Fibroblast of skin of left quadriceps (primary cell): ENCODE measurements at places on chromosomes 6 and 20.

DNA sequence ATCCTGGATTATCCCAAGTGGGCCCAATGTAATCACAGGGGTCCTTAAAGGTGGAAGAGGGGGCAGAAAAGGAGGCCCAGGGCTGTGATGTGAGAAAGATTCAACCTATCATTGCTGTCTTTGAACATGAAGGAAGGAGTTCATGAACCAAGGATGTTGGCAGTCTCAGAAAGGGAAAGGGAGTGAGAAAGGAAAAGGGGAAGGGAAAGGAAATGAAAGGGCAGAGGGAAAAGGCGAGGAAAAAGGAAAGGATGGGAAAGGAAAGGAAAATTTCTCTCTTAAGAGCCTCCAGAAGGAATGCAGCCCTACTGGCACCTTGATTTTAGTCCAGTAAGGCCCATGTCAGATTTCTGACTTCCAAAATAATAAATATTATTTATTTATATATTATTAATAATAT is 687.8 kb downstream of the COL12A1 start:
- DNase-seq, result no peak

- DNase-seq, result no peak
Measured at GRCh38 chr6:97038437-97038836, 113.9 kb downstream of the KLHL32 start.

- no peak for DNase-seq
Measured at GRCh38 chr6:24974182-24975171, 38.7 kb upstream of the RIPOR2 start.

DNA sequence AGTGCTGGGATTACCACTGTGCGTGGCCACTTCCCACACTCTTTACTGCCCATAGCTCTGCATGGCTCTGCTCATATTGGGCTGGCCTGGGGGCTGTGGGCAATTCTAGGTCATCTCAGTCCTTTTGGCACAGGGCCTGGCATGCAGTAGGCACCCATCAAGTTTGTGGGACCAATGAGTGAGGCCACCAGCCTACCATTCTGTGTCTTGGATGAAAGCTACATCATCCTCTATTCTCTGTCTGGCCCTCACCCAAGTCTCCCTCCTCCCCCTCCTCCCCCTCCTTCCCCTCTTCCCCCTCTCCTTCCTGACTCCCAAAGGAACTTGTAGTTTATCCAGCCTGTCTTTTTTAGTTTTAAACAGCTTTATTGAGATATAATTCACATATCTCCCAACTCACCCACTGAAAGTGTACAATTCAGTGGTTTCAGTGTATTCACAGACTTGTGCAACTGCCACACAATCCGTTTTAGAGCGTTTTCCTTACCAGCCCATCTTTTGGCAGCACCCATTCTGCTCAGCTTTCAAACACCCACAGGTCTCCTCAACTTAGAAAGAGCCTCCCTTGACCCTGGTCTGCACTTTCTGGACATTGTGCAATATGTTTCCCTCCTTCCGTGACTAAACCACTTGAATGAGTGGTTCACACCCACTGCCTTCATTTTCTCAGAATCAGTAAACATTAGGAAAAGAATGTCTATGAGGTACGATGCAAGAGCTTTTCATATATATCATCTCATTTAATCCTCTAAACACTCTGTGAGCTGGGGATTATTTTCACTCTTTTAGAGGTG is 21.5 kb upstream of the MRPS18A start:
- DNase-seq, result no peak

DNA sequence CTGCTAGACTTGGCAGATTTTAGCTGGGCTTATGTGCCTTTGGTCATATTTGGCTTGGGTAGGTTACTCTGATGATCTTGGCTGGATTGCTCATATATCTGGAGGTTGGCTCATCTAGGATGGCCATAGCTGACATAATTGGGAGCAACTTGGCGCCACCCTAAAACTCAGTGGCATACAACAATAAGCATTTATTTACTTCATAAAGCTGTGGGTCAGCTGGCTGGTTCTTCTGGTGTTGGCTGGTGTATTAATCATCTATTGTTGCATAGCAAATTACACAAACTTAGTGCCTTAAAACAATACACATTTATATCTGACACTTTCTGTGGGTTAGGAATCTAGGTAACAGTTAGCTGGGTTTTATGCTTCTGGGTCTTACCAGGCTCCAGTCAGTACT is 297.3 kb upstream of the JAG1 start:
- DNase-seq, result no peak

DNA sequence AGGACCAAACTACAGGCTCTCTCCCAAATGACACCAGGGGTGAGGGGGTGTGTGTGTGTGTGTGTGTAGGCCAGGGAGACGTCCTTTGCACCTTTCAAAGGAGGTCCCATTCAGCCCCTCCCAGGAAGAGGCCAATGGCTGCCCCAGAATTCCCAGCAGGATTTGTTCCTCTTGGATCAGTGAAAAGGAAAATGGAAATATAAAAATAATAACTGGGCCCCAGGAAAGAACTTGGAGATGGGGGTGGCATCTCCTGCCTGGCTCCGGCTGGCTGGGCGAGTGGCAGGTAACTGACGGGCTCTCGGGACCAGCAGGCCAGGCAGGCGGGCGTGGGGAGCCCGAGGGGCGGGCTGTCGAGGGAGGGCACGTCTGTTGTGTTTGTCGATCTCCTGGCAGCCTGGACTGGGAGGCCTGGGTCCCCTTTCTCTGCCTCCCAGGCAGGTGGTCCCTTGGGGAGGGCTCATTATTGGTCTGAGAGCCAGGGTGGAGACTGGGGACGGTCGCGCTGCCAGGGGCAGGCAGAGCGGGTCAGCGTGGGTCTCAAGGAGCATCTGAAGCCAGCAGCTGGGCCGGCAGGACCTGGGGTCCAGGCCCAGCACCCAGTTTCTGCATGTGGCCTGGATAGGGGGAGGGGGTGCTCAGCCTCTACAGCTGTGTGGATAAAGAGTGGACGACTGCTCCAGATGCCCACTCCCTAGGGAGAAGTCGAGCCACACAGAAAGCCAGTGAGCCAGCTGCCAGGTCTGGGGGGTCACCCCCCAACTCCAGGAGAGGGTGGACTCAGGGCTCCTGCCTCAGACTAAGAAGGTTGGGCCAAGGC is 3.1 kb downstream of the NOL4L start:
- DNase-seq, result no peak

DNA sequence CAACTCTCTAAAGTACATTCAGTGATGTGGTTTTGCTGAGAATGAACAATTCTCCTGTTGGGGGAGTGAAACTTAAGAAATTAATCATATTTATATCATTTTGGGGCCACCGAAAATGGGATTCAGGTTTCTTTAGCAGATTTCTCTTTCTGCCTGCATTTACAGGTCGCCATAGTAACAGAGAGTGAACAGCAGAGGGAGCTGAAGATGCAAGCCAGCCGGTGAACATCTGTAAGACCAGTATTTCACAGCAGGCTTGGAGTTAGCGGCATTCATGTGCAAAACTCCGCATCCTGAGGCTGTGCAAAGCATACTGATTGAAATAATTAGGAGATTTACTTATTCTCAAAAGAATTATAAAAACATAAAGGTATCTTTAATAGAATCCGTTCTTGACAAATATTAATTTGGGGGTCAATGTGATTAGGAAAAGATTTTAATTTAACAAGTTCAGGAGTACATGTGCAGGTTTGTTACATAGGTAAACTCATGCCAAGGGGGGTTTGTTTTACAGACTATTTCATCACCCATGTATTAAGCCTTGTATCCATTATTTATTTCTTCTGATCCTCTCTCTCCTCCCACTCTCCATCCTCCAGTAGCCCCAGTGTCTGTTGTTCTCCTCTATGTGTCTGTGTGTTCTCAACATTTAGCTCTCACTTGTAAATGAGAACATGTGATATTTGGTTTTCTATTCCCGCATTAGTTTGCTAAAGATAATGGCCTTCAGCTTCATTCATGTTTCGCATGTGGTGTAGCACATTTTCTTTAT is 17.8 kb upstream of the HSF2 start:
- DNase-seq, result peak; percentile 34

DNA sequence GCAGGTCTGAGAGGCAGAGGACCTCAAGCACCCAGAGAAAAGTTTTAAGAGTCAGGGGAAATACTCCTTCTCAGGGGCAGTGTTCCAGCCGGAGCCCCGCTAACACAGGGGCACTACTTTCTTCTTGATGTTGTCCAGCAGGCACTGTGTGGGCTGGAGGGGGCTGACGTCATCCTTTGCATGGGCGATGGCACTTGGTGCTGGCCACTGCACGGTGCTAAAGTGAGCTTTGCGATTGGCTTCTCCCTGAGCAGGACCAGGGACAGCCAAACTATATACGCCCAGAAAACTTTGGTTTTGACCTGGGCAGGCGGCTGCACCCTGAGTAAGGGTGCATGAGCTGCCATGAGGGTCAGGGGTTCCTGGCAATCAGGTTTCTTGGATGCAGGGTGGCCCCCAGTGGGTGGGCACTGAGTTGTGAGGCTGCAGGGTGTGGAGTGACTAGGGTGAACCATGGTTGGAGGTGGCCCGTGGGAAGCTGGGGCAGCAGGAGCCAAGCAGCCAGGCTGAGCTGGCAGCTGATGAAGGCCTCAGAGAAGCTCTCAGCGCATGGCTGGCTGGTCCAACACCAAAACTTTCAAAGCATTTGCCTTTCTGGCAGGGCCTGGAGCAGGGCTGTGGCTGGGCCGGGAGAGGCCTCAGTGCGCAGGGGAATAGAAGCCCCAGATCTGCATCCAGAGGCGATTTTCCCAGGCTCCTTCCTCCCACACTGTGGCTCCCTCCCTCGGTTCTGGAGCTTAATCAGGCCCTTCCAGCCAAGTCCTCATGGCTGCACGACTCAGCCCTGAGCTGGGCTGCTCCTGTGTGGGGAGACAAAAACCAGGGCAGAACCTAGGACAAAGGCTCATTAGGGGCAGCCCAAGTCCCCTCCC is 18.3 kb downstream of the MRPS18A start:
- no peak for DNase-seq

DNA sequence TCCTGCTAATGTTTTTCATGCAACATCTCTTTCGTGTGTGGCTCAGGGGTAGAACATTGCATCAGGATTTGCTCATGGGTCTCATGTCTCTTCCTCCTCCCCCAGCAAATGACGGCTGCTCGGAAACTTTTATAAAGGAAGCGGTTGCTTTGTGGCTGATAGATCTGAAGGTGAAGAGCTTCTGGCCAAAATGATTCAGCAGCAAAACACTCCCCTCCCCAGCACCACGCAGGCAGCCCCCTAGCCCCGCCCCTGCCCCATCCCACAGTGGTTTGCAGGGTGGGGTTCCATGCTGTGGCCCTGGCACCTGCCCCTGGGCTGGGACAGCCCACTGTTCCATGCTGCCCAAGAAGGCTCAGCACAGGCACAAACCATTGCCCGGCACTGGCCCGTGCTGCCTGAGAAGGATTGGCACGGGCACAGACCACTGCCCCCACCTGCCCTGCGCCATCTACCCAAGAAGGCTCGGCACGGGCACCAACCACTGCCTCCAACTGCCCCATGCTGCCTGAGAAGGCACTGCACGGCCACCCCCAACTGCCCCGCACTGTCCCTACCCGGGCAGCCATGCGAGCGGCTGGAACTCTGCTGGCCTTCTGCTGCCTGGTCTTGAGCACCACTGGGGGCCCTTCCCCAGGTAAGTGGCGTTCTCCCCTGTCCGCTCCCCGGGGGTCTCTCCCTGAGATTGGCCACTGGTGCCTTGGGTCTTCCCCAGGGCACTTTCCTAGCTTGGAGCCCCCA is at the start of gene CST7:
Gene CST7 (plus strand): TSS at position 331 of the 741 bp plus-strand sequence. CDS start 237 bp downstream, at position 568.
- DNase-seq, result no peak

DNA sequence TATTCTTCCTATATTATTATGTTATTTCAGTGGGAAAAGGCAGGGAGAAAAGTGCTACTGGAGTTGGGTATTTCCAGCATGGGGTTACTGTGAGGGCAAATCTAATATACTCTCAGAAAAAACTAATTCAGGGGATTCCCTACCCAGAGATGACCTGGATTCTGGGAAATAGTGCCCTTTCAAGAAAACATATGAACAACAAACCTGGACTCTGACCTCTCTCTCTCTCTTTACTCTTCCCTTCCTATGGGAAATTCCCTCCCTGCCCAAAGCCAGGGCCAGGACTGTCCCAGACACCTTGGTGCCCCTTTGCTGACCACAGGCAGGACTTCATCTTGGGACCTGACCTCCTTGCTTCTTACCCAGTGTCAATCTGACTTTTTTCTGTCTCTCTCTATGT is 1.6 kb upstream of the UBD start:
- DNase-seq, result no peak

GRCh38 chr6:32609391-32609730 is 19.7 kb upstream of the HLA-DRB1 start:
- no peak for DNase-seq

GRCh38 chr20:40868551-40869217 is 159.9 kb upstream of the TOP1 start:
- peak; percentile 33 for DNase-seq

DNA sequence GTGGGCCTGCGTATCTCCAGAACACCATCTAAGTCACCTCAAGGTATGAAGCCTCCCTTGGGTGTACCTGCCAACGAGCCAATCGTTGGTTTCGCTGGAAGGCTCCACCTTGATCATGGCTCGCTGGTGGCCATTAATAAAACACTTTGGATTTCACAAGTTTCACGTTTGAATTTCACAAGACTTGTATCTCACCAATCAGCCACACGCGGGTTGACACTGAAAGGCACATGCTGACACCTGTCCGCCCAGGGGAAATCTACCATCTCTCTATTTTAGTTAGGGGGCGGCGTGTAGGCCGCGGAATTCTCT is 586 bp upstream of the HMGA1 start:
- DNase-seq, result no peak

DNA sequence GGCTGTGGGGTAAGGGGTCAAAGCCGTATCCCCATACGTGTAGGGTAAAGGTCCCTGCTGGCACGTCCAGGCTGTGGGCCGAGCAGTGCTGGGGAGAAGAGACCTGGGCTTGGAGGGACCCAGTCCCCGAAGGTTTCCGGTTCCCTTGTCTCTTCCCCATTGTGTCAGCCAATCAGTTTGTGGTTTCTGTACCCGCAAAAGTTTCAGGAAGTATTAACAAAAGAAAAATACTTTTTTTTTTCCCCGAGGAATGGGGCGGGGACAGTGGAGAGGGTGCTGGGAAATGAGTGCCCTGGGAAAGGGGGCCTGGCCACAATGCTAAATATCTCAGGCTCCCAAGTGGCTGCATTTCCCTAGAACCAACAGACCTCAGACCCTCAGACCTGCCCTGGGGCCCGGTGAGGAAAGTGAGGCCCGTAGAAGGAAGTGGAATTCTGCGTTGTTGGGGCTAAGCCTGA is 15.2 kb upstream of the AMD1 start:
- no peak for DNase-seq

- peak; percentile 25 for DNase-seq
Measured at GRCh38 chr6:70884074-70884983, 72.5 kb downstream of the B3GAT2 start.

- DNase-seq, result no peak
Measured at GRCh38 chr6:32105433-32105832, 3.7 kb downstream of the TNXB start.

GRCh38 chr20:39036851-39037250 is 74.7 kb downstream of the DHX35 start:
- DNase-seq, result no peak

- peak; percentile 45 for DNase-seq
Measured at GRCh38 chr6:157981395-157982101, at the start of gene SYNJ2. SYNJ2 (plus strand) TSS chr6:157981863; CDS start chr6:157981962, 99 bp downstream.

DNA sequence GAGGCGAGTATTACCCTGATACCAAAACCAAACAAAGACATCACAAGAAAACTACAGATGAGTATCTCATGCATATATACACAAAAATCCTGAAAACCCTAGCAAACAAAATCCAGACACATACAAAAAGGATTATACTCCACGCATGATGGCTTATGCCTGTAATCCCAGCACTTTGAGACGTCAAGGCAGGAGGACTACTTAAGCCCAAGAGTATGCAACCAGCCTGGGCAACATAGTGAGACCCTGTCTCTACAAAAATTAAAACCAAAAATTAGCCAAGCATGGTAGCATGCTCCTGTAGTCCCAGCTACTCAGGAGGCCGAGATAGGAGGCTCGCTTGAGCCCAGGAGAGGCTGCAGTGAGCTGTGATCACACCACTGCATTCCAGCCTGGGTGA is 32.4 kb downstream of the TRPC4AP start:
- DNase-seq, result no peak

GRCh38 chr6:35474942-35475570 is 6.9 kb downstream of the RPL10A start:
- DNase-seq, result no peak
